MV-4-11 (cell line): ENCODE measurements at places on chromosomes 1 and 21.

DNA sequence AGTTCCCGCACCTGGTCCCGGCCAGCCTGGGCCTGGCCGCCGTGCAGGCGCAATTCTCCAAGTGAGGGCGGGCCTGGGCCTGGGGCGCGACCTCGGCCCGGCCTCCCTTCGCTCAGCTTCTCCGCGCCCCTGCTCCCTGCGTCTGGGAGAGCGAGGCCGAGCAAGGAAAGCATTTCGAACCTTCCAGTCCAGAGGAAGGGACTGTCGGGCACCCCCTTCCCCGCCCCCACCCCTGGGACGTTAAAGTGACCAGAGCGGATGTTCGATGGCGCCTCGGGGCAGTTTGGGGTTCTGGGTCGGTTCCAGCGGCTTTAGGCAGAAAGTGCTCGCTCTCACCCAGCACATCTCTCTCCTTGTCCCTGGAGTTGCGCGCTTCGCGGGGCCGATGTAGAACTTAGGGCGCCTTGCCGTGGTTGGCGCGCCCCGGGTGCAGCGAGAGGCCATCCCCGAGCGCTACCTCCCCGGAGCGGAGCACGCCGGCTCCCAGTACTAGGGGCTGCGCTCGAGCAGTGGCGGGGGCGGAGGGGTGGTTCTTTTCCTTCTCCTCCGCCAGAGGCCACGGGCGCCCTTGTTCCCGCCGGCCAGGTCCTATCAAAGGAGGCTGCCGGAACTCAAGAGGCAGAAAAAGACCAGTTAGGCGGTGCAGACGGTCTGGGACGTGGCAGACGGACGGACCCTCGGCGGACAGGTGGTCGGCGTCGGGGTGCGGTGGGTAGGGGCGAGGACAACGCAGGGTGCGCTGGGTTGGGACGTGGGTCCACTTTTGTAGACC is 1.2 kb downstream of the OLIG1 start:
- peak; percentile 6 for DNase-seq

- no peak for DNase-seq
Observed at GRCh38 chr1:81232420-81232819, 568.3 kb upstream of the ADGRL2 start.

GRCh38 chr1:220810963-220811362 is 24.2 kb downstream of the MTARC1 start:
- peak; percentile 14 for DNase-seq

GRCh38 chr1:116064616-116065015 is 46.6 kb upstream of the MAB21L3 start:
- DNase-seq = no peak

- DNase-seq = no peak
Observed at GRCh38 chr1:221106616-221107015, 227.4 kb downstream of the HLX start.

DNA sequence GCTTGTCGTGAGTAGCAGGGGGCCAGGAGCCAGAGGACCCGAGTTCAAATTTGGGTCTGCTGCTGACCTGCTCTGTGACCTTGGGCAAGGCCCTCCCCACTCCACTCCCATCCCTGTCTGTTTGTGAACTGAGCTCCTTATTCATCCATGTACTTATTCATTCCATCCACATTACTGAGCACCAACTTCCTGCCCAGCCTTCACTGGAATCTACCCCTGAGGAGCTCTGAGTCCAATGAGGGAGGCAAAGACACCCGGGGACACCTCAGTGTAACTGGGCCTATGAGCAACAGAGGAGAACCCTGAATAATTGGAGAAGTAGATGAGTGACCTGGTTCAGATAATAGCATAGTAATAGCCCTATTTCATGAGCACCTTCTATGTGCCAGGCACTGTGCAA is 8.9 kb downstream of the BSND start:
- DNase-seq = no peak

DNA sequence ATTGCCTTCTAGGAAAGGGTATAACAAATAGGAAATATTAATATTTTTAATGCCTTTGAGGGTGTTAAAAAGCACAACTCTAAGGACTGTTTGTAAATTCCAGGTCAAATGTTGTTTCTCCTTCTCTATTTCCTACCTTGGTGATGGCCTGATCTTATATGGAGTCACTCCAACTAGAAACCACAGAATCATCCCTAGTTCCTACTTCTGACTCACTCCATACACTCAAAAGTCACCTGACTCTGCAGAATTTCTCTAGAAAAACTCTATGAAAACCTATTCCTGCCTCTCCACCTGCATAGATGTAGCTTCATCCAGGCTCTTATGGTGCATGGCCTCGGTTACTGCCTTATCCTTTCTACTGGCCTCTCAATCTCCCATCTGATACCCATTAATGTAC is 14.5 kb downstream of the RGS4 start:
- DNase-seq = no peak

DNA sequence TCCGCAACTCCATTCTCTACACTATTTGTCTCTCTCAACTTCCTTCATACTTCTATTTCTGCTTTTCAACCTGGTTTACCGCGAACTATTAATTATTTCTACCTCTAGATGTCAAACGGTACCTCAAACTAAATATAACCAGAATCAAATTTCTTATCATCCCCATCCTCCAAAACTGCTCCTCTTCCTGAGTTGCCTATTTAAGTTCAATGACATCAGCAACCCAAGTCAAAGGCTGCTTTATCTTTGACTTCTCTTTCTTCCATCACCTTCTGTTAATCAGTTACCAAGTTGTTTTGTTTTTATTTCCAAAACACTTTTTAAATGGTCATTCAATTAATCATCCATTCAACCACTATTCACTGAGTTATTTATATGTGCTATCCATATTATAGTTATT is 171.9 kb downstream of the COL24A1 start:
- no peak for DNase-seq

DNA sequence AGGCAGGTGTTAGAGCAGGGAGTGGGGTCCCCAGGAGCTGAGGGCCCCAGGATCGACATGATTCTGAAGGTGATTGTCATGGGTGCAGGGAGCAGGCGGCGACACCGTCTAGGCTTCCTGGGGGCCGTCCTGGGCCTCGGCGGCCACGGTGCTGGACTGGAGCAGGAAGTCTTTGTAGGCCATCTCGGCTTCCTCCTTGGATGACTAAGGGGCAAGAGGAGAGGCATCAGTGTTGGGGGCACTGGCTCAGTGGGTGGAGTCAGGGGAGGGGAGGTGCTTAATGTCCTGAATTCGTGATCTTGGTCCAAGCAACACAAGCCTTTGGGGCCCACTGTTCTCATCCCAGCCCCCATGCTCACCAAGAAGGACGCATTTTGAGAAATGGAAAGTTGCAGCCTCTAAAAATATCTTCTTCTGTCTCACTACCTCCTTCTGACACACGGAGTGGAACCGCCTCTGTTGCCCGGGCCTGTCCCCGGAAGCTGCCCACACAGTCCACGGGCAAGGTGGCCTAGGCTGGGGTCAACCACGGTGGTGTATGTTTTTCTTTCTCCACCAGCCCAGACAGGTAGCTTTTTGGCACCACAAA is 8.6 kb upstream of the FCMR start:
- DNase-seq = peak; percentile 87

GRCh38 chr1:162113419-162113818 is 43.9 kb downstream of the NOS1AP start:
- DNase-seq = peak; percentile 44
